ENCODE measurements at places on chromosomes 4 and X.

DNA sequence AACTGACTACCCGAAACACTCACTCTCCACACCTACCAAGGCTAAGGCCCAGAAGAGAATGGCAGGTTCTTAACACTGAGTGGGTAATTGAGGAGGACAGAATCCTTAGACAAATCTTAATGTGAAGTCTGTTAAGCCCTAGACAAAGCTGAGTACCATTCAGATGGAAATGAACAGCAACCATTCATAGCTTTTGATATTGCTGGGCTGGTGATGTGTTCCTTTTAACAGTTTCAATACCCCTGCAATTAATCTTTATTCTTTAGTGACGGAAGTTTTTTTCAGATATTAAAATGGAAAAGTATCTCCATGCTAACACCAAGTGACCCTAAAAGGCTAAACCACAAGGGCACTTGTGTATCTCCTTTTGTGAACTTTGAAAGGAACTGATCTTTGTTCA, 334.9 kb downstream of the OPHN1 start:
- DNase-seq, result no peak

- DNase-seq, result no peak
Observed at GRCh38 chr4:48012824-48013223, 3.7 kb downstream of the CNGA1 start.

- no peak for DNase-seq
Observed at GRCh38 chr4:2891294-2891693, 47.6 kb downstream of the ADD1 start.

- peak; percentile 20 for DNase-seq
Observed at GRCh38 chrX:1894740-1895139, 279.9 kb downstream of the ASMT start.

DNA sequence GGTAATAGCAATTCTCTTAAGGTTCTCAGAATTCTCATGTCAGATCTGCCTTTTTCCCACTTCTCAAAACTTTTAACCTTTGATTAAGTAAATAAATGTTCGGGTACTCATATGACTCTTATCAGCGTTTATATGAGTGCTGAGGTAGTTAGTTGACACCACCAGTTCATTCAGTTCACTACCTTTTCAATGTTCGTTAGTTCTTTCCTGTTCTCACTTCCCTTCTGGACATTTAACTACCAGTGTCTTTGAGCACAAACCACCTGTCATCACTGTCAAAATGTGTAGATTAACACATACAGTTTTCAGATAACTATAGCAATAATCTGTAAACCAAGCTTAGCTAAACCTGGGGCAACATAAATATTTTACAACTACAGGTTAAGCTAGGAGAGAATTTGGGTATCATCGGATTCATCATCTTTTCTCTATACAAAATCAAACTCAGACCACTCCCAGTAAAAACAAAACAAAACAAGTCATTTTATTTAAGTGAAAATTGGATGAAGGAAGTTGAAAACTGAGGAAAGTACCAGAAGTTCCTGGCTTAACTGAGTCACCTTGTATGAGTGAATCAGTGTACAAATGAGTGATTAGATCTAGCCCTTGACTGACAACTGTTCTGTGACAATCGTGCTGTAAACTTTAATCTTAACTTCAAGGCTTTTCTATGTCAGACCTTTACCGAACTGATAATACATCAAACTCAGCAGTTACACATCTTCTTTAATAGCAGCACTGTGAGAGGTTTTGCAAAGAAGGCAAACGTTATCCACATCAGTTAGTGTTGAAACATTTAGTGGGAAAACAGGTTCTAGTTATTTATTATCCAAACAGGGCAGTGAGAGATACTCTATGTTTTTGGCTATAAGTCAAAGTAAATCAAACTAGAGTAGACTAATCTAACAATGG, 41.9 kb downstream of the ARHGEF38 start:
- no peak for DNase-seq

DNA sequence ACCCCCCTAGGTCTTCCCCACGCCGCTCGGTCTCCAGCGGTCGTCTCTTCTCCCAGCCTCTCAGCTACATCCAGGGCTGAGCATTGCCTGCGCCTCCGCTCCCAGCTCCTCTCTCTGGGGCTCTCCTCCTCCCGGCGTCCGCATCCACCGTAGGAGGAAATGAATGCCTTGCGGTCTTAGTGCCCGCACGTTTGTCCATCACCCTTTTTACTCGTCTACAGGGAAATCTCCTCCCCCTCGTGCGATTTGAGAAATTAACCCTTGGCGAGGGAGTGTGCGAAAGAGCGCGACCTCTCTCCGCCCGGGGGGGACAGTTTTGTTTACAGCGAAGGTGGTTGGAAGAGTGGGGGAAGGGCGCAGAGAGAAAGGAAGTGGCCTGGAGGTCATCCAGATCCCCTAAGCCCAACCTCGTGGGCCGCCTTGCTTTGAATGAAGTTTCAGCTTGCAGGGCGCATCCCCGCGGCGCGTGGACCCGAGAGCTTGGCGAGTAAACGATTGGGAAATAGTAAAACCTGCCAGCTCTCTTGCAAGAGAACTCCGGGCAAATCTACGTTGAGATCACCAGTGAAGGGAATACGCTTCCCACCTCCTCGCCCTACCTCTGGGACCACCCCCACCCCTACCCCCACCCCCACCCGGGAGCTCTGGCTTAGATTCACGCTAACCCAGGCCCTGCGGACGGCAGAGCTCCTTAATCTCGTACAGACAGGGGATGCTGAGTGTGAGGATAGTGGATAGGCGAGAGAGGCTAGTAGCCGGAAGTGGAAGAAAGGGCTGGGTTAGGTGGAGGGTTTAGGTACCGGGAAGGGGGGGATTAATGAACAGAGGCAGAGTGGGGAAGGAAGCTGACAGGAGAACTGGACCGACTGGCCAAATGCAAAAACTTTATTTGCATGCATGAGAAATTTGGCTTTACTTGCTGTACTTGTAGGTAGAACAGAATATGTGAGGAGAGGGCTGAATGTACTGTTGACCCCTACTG, at the start of gene ELOVL6:
TSS of gene ELOVL6 (minus strand) at position 181 of the 982 bp plus-strand sequence. CDS start 280 bp downstream, outside the sequence.
- DNase-seq, result peak; percentile 90

GRCh38 chr4:77126809-77127208, 30.2 kb upstream of the CCNG2 start:
- no peak for DNase-seq

DNA sequence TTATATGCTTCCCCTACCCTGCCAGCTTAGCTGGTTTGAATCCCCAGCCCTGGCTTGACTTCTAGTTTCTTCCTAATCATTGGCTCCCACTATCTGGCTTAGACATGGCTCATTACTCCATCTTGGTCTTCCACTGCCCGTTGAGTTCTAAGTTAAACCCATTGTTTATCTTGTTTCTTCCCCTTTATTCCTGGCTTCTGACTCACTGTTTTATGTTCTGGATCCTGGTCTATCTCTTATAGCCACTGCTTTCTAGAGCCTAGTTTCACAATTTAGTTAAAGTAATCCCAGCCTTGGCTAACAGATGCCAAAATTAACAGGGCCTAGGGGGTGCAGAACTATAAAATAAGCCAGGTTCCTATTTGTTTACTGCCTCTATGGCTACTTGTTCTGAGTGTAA, 120.9 kb downstream of the ARHGEF9 start:
- DNase-seq, result no peak

GRCh38 chr4:22179124-22179874, 230.7 kb upstream of the KCNIP4 start:
- DNase-seq, result no peak

DNA sequence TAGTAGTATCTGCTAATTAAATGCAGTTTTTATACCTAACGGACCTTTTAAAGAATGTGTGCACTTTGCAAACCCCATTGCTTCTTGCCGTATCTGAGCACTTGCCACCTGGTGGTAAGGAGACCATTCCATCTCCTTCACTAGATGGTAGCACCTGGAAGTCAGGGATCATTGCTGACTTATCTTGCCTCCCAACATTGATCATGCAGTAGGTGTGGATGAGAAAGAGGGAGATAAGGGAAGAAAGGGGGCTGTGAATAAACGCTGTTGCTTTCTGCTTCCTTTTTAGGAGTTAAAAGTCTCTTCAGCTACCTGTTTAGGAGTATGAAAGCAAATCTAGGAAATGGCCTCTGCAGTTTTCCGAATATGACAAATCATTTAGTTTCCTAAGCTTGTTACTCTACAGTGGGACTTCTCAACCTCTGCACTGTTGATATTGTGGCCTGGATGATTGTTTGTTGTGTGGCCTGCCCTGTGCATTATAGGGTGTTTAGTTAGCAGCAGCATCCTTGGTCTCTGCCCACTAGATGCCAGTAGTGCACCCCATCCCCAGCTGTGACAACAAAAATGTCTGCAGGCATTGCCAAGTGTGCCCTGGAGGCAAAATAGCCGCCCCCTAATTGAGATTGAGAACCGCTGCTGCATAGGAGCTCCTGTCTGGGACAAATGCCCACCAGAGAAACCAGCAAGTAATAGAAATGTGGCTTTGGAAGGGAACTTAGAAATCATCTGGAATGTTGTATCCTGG, 38.8 kb downstream of the GAB1 start:
- DNase-seq, result peak; percentile 40

- DNase-seq, result no peak
Observed at GRCh38 chr4:119550857-119551532, 77.6 kb downstream of the PDE5A start.

- no peak for DNase-seq
Observed at GRCh38 chrX:152847281-152847680, 16.4 kb downstream of the NSDHL start.

DNA sequence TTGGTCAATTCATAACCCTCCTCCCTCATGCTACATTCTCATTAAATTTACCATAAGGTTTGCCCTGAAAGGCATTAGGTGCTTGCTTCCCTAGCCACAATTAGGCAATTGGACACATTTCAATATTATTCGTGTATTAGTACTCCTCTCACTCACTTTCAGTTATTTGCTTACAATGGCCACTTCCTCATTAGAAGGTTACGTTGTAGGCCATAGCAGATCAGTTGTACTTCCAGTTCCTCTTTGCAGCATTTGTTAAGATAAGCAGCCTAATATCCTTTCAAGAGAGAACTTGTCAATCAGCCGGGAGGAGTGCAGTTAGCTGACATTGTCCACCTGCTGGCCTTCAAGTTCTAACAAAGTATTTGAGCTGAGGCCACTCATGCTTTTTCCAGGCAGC, 1017.2 kb downstream of the PCDH7 start:
- no peak for DNase-seq

- DNase-seq, result no peak
Observed at GRCh38 chr4:174378951-174379350, 95.2 kb downstream of the CEP44 start.

GRCh38 chrX:373641-374471, 12.9 kb downstream of the PPP2R3B start:
- DNase-seq, result peak; percentile 38

GRCh38 chr4:177484613-177485021, 42.4 kb upstream of the AGA start:
- no peak for DNase-seq

GRCh38 chr4:110907801-110908313, 285.0 kb upstream of the PITX2 start:
- no peak for DNase-seq

GRCh38 chr4:104262678-104263077, 232.0 kb downstream of the CXXC4 start:
- DNase-seq, result no peak

GRCh38 chr4:185117300-185117934, 25.6 kb upstream of the SLC25A4 start:
- no peak for DNase-seq

- DNase-seq, result no peak
Observed at GRCh38 chr4:146654687-146655520, 16.2 kb downstream of the POU4F2 start.

DNA sequence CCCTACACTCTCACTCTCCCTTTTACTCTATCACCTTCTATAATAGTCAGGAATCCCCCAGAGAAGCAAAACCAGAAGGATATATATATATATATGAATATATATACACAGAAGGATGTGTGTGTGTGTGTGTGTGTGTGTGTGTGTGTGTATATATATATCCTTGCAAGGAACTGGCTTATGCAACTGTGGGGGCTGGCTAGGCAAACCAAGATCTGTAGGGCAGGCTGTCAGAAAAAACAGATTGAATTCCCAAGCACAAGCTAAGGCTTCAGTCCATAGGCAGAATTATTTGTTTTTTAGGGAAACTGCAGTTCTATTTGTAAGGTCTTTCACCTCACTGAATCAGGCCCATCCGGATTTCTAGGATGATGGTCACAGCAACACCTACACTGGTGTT, 13.0 kb upstream of the KLHL2 start:
- DNase-seq, result no peak

- no peak for DNase-seq
Observed at GRCh38 chr4:43126595-43126994, 234.1 kb downstream of the GRXCR1 start.

GRCh38 chrX:8845060-8845459, 43.9 kb upstream of the FAM9A start:
- no peak for DNase-seq

- DNase-seq, result no peak
Observed at GRCh38 chrX:47579537-47579936, 2.7 kb upstream of the TIMP1 start.

DNA sequence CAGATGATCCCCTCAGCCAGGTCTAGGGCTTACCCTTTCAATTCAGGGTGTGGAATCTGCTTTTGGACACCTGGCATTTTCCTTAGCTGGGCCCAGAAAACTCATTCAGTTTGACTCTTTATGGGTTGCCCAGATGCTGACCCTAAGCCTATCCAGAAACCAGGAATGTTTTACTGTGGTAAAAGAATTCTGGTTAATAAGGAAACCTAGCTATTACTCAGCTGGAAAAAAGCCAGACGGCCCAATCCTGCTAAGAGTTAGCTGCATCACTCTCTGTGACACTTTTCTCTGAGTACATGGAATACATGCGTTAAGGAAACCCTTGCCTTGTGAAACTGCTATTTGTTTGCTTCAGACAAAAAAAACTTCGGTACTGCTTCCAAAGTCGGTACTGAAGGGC, 28.0 kb downstream of the ING2 start:
- no peak for DNase-seq

DNA sequence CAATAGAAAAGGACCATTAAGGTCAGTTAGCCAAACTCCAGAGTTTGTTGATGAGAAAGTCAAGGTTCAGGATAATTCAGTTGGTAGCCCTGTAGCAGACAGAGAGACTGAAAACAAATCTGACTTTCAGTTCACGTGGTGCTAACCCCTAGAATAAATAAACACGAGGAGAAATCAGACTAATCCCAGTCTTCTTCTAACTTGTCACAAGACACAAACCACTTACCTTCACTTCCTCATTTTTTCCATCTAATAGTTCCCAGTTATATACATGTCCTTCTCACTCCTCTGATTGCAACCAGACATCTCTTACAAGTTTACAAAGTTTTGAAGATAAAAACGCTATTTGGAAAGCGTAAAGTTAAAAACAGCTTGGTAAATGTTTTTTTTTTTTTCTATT, 7.7 kb downstream of the TLR7 start:
- no peak for DNase-seq

DNA sequence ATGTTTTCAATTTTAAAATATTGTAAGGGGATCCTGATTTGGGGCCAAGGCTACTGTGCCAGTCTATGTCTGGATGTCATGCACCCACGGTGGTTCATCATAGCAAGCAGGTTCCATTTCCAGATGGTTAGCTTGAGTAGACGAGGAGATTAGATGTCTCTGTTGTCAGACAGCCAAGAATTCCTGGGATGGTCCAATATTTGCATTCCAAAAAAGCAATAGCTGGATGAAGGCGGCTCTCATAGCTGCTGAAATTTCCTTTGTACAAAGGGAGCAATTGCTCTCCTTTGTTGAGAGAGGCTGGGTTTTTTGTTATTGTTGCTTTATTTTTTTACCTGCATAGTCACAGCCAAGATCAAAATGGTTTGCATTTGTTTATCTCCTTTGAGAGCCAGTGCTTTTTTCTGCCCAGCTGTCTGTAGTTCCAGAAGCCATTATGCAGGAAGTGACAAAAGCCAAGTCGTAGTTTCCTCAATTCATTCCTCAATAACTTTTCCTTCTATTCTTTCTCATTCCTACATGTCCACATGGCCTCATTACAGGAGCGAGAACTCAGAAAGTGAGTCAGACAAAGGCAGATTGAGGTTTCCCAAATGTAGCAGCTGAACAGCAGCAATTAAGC, 107.9 kb downstream of the MMRN1 start:
- DNase-seq, result peak; percentile 24
